Peyer's patch (tissue), 4 donors: ENCODE measurements at places on chromosomes 1 and 21.

- DNase-seq = peak; percentile 93
These were observed 165.3 kb downstream of the TOMM20 start for GRCh38 chr1:234963180-234963903.

DNA sequence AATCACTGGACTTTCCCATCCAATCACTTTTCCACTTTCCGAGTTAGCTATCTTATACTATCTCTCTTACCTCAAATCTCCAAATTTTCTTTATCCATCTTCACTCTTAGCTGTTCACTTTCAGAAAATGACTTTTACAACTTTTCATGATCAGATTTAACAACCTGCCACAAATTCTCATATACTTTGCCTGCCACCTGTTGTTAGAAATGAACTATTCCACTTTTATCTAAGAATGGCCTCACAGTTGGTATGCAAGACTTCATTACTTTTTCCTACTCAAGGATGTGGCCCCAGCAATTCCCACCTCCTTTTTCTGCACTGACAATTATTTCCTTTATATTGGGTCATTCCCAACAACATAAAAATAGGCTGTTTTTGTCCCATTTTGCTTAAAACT, 93.6 kb upstream of the DEPDC1 start:
- DNase-seq = no peak

GRCh38 chr1:45848714-45849113, 45.3 kb downstream of the MAST2 start:
- DNase-seq = no peak

GRCh38 chr1:183185941-183186490, at the start of gene LAMC2:
TSS of gene LAMC2 (plus strand) at chr1:183186264. CDS start at chr1:183186353, 89 bp downstream.
- DNase-seq = peak; percentile 83

DNA sequence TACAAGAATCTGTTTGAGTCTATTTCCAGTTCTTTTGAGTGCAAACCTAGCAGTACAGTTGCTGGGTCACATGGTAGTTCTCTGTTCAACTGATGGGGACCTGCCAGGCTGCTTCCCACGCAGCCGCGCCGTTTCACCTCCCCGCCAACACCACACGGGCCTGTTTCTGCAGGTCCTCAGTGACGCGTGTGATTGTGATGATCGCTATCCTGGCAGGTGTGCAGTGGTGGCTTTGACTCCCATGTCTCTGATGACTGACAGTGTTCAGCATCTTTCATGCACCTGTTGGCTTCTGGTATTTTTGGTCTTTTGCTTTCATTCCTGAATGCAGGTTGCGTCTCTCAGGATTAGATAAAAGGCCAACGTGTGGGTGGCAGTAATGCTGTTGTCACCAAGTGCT, 41.6 kb downstream of the FAAP20 start:
- DNase-seq = no peak

- no peak for DNase-seq
These were observed 744 bp upstream of the WDR26 start for GRCh38 chr1:224435318-224435763.

GRCh38 chr1:232459087-232459486, 170.8 kb downstream of the SIPA1L2 start:
- no peak for DNase-seq

- DNase-seq = no peak
These were observed 21.6 kb upstream of the PLEKHM2 start for GRCh38 chr1:15662477-15662876.

DNA sequence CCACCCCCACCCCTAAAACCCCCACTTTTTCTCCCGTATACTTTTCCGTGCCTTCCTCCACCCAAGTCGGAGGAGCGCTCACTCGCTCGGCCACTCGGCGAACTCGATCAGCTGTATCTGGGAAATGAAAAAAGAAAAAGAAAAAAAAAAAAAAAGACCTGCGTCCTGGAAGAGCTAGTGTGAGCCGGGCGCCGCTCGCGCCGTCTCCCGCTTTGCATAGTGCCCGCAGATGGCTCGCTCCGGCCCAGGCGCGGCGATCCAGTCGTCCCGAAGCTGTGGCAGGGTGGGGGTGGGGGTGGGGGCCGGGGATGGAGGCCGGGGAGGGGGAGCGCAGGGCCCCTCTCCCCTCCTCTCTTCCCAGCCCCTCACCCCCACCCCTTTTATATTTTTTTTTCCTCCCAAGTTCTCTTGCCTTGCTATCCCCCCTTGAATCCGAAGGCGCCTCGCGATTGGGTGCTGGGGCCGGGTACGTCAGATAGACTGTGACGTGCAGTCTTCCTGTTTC, 299 bp upstream of the PROX1 start:
- peak; percentile 83 for DNase-seq

GRCh38 chr1:72431810-72432209, 149.5 kb upstream of the NEGR1 start:
- DNase-seq = no peak

GRCh38 chr21:45709696-45710268, 66.3 kb downstream of the PCBP3 start:
- no peak for DNase-seq

DNA sequence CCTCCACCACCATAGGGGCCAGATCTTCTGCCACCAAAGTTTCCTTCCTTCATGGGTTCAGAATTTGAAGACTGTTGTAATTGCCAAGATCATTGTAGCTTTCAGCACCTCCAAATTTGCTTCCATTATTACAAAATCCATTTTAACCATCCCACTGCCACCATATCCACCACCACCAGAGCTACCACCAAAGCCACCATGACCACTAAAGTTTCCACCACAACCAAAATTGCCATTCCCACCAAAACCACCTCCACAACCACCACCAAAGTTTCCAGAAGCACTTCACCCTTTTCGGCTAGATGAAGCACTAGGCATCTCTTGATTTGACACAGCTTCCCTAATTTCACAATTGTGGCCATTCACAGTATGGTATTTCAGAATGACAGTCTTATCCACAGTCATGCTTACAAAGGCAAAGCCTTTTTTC, 45.2 kb downstream of the SLC30A7 start:
- no peak for DNase-seq

GRCh38 chr1:117638141-117638540, 32.3 kb downstream of the TENT5C start:
- DNase-seq = no peak

DNA sequence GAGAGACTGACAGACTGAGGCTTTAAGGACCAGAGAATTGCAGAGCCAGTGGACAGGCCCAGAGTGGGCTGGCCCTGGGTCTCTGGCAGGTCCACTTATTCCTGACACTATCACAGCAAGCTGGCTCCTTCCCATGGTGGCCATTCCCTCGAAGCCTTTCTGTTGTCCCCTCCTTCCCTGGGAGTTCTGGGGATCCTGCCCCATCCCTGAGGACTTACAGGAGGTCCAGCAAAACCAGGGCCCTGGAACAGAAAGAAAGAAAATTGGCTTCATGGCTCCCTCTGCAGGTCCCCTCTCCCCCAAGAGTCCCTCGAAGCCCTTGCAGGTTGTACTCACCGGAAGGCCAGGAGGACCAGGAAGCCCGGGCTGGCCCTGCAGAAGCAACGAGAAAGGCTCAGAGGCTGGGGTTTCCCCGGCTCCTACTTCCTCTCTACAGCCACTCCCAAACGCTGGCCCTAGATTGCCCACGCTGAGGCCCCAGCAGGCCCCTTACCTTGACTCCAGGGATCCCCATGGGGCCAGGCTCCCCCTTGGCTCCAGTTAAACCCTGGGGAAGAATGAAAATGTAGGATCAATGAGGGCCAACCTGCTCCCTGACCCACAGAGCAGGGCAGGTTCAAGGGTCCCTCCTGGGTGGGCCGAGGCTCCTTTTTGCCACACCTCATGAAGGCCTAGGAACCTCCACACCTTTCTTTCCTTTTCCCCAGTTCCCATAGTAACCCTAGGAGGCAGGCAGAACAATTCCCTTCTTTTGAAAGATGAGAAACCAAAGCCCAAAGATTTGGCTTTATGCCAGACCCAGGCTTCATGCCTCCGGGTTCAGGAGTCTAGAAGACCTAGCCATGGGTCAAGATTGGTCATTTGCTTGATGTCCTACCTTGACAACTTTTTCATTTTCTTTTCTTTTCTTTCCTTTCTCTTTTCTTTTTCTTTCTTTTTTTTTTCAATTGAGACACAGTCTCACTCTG, 4.6 kb downstream of the COL9A2 start:
- DNase-seq = peak; percentile 88

- DNase-seq = no peak
These were observed 161.5 kb upstream of the C1orf174 start for GRCh38 chr1:4061521-4062031.

- no peak for DNase-seq
These were observed 142.4 kb downstream of the ADGRL4 start for GRCh38 chr1:78864175-78864574.

DNA sequence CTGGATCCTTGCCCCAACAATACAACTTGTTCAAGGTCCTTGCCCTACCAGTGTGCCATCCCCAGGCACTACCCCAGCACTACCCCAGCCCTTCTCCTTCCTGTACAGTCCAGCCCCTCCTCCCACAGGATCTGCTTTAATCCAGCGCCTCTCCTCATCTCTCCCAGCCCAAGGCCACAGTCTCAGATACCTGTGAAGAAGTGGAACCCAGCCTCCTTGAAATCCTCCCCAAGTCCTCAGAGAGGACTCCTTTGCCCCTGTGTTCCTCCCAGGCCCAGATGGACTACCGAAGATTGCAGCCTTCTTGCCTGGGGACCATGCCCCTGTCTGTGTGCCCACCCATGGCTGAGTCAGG, 6.5 kb upstream of the CDC20 start:
- no peak for DNase-seq

DNA sequence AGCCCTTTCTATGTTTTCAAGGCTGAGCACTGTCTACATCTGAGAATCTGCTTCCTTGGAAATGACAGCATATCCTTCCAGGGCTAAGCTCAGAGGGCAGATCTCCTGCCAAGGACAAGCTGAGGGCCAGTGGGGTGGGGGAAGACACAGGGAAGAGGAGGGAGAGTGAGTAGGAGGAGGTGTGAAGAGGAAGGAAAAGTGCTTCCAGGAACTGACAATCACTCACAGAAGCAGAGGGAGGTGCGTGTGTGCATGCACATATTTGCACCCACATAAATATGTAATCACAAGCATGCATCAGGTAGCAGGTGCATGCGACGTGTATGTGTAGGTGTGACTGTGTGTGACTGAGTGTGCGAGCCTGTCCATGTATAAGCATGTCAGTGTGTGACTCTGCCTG, 43.7 kb upstream of the SCMH1 start:
- no peak for DNase-seq

DNA sequence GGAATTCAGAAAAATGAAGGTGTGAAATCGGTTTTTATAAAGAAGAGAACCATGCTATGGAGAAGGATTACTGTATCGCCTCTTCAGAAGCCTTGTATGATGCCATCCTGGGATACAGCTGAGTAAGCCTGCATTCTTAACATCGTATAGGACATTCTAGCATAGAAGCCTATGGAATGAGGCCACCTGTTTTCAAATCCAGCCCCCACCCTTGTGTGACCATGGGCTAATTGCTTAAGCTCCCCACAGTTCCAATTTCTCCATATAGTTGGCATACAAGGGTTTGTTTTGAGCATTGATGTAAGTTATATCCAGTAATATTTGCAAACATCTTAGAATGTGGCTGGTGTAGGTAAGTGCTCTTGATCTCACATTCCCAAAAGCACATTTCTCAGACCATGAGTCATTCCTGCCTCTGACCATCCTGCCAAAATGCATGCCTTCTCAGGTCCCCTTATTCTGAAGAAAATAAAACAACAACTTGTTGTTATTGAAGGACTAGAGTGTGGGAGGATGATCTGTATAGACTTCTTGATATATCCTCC, 1.5 kb downstream of the OR14A2 start:
- no peak for DNase-seq

- peak; percentile 59 for DNase-seq
These were observed 59.9 kb upstream of the CACNA1E start for GRCh38 chr1:181423301-181423918.

GRCh38 chr1:2561446-2561845, 5.3 kb downstream of the TNFRSF14 start:
- no peak for DNase-seq

DNA sequence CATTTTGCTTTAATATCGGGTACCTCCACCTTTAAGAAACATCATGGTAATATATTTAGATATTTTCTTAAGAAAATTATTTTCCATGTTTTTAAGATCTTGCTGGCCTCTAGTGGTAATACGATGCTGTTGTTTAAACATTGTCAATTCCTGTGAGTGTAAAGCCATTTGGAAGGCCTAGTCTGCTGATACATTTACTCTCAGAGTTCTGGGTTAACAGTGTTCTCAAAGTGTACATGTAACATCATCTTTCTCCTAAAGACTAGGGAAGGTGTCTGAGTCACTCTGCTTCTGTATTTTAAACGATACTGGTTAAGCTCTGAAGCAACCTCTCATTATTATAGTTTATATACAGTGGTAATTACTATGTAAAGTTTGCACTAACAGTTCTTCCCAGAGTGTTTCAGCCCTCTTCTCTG, 189.1 kb downstream of the RASAL2 start:
- DNase-seq = no peak

GRCh38 chr1:86701731-86702130, 2.6 kb upstream of the SH3GLB1 start:
- DNase-seq = no peak

- no peak for DNase-seq
These were observed 1.9 kb upstream of the SFT2D2 start for GRCh38 chr1:168223681-168224540.

DNA sequence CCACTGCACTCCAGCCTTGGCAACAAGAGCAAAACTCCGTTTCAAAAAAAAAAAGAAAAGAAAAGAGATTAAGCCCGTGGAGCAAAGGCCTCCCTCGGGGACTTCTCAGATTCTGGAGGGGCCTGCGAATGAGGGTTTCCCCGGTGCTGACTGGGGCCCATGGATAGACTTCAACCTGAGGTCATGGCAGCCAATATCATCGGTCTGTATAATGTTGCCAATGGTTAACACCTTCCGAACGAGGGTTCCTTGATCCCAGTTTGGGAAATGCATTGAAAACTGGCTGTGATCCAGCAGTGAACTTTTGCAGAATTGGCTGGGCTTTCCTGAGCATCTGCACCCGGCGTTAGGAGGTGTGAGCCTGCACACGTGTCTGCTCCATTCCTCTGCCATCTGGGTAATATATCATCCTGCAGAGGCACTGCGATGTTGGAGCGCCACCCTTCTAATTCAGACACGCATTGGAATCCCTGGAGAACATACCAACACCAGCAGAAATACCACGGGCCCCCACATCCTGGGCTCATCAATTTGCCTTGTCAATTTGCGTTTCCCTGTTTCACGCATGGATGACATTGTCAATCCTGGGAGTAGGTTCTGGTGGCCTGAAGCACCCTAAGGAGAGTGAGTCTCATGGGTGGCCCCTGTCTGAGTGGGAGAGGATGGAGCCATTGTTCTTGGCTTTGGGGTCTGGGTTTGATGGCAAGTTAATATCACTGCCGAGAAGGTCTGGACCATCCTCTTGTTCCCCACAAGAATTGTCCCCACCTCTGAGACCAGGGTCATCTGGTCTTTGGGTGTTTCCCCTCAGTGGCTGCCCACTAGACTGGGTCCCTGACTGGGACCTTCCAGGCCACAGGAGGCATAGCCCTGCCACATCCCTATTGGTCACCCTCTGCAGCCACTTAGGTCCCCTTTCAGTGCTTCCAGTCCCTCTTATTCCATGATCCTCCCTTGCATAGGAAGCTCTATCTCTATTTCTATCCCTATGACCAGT, 441.0 kb downstream of the PTPRU start:
- no peak for DNase-seq
